Stimulated activated CD4-positive, alpha-beta T cell treated with anti-CD3 and anti-CD28 coated beads, Interleukin-4, amount 100 ng/mL, for 48 hours (primary cell): ENCODE measurements at places on chromosomes 2 and 18.

- DNase-seq, result no peak
These were observed 195.2 kb downstream of the GLI2 start for GRCh38 chr2:120930864-120931263.

DNA sequence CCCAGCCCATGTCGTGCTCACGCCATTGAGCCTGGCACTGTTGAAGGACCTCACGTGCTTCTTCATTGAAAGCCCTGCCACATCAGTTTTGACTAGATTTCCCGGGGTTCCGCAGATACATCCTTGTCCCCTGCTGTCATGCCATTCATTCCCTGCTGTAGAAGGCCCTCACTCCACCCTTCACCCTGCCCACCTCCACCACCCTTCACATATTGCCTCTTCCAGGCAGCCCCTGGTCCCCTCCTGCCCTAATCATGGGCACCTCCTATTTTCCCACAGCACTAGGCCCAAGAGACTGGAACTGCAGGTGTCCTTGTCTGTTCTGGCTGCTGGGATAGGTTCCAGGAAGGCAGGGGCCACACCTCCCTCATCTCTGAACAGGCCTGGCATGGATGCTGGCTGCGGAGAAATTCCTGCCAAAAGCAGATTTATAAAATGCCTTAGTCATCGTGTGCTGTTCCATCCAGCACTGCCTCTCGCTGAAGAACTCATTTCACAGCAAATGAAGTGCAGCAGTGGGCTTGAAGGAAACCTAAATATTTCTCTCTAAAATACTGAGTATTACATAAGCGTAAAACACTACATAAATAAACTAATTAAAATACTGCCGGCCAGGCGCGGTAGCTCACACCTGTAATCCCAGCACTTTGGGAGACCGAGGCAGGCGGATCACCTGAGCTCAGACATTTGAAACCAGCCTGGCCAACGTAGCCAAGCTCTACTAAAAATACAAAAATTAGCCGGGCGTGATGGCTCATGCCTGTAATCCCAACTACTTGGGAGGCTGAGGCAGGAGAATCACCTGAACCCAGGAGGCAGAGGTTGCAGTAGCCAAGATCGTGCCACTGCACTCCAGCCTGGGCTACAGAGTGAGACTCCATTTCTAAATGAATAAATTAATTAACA, 38.4 kb downstream of the EIF4E2 start:
- DNase-seq, result no peak

GRCh38 chr2:218867900-218868299, 8.3 kb downstream of the WNT6 start:
- no peak for DNase-seq

GRCh38 chr2:12347066-12347493, 369.7 kb upstream of the TRIB2 start:
- no peak for DNase-seq

DNA sequence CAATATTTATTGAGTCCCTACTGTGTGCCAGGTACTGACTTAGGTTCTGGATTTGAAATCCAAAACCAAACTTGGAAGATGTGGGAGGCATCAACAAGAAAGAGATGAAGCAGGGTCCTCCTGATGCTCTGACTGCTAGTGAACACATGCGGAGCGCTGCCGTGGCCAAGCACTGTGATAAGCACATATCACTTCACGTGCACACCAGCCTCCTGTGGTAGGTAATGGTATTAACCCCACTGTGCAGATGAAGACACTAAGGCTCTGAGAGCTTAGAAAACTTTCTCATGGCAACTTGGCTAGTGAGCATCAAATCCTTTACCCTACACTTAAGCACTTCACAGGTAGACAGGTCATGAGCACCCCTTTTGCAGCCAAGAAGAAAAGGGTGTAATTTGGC, 216.1 kb downstream of the HAUS1 start:
- DNase-seq, result no peak

DNA sequence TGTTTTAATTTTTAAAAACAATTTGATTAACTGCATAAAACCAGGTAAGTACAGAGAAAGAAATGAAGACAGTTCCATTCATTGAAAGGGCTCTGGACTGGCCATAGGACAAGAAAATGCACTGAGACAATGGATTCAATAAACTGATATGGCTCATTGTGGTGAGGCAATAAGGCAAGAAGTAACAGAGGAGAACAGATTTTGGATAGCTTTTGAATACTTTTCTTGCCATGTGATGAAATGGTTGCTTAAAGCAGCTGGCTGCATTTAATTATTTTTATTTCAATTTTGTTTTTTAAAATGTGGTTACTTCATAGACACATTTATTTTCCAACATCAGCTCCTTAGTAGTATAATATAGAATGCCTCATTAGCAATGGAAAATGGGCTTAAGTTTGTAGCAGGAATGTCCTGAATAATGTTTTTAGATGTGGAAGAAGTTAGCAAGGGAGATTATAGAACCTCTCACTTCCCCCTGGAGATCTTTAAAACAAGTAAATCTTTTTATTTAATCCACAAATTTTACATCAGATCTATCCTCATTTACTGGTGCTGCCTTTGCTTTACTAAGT, 646.9 kb upstream of the ZEB2 start:
- no peak for DNase-seq

- DNase-seq, result no peak
These were observed 25.3 kb downstream of the ZNF519 start for GRCh38 chr18:14106906-14107305.

DNA sequence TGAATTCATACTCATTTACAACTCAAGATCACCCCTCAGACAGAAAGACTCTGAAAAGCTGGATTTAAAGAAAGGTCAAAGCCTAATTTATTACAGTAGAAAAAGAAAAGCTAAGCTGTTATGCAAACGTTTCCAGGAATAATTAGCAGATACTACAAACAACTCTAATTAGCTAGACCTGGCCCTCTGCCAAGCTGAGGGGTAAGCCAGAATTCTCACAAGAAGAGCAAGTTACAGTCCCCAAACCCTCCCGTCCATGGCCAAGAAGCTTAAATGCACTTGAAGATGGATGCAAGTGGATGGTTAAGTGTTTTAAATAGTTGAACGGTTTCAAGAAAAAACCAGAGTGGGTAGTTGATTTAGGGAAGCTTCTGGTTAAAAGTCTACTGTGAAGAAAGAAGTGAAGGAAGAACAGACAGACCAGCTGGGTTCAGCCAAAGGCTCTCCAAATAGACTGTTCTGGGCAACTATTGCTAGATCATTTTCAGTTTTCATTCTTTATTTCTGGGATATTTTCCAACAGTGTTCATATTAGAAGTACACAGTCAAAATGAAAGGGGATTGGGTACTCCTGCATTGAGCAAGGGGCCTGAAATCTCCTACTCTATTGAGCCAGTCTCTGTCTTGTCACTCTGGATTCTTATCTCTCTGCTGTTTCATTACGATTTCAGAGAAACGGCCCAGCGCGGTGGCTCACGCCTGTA, 4.8 kb downstream of the LMAN2L start:
- DNase-seq, result no peak

GRCh38 chr2:171436307-171436706, 2.3 kb downstream of the DCAF17 start:
- DNase-seq, result no peak

DNA sequence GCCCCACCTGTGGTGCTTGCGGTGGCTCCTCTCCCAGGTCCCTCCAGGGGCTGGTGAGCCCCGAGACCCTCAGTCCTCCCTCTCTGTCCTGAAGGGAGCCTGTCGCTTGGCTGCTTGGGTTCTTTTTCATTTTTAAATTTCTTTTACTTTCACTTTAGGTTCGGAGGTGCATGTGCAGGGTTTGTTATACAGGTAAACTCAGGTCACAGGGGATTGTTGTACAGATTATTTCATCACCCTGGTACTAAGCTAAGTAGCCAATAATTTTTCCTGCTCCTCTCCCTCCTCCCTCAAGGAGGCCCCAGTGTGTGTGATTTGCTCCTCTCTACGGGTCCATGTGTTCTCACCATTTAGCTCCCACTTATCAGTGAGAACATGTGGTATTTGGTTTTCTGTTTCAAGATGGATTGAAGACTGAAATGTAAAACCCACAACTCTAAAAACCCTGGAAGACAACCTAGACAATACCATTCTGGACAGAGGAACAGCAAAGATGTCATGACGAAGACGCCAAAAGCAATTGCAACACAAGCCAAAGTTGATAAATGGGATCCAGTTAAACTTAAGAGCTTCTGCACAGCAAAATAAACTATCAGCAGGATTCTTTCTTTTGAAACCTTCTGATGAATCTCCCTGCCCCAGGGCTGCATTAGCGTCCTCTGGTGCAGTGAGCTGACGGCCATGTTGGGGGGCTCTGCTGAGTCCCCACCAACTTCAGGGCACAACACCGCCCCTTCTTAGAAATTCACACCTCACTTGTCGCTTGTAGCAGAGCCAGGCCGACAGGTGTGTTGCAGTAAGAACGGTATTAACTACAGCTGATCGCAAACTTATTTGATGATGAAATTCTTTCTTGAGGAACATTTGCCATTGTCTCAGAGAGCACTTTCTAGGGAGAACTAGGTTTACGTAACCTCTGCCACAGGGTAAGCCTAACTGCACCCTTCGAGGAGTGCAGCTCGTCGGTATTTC, 135.3 kb downstream of the ZNF236 start:
- DNase-seq, result no peak

DNA sequence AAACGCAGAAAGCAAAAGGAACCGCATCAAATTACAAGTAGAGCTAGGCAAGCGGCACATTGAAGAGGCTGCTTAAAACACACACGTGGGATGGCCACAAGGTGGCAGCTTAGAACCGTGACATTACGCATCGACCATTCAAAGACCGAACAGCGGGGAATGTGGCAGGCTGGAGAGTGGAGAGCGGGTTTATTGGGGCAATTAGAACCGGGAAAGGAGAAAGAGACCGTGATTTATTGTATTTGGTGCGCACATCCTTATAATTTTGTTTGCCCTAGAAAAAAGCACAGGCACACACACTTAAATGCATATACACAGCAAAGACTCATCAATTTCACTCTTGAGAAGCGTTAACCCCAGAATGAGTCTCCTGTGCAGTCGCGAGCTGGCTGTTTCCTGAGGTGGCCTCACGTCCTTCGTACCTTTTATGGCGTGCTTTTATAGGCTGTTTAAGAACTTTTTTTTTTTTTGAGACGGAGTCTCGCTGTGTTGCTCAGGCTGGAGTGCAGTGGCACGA, 31.7 kb upstream of the MEP1B start:
- peak; percentile 44 for DNase-seq

DNA sequence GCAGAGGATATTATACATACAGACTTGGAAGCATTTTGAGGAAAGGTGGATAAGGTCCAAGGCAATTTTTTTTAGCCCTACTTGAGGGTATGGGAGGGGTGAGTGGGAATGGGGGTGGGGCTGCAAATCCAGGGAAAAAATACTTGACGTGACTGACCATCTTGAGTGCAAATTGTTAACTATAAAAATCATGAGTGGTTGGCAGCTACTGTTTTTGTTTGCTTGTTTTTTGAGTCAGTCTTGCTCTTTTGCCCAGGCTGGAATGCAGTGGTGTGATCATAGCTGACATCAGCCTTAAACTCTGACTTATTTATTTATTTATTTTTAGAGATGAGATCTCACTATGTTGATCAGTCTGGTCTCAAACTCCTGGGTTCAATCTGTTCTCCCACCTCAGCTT, 458.8 kb downstream of the PIK3C3 start:
- DNase-seq, result no peak

- DNase-seq, result no peak
These were observed 37.4 kb downstream of the KLHL29 start for GRCh38 chr2:23422089-23423061.

DNA sequence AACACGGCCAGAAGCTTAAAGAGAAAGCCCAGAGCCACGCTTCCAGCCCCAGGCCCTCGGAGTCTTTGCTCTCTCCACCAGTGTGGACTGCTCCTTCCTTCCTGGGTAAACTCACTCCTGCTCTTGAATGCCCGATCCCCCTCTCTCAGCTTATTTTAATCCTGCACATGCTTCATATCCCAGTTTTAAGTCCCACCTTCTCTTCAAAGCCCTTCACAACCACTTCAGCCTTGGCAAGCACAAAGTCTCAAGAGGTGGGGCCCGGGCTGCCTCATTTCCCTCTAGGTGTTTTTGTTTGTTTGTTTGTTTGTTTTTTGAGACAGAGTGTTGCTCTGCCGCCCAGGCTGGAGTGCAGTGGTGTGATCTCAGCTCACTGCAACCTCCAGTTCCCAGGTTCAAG, 21.6 kb upstream of the CREG2 start:
- no peak for DNase-seq

DNA sequence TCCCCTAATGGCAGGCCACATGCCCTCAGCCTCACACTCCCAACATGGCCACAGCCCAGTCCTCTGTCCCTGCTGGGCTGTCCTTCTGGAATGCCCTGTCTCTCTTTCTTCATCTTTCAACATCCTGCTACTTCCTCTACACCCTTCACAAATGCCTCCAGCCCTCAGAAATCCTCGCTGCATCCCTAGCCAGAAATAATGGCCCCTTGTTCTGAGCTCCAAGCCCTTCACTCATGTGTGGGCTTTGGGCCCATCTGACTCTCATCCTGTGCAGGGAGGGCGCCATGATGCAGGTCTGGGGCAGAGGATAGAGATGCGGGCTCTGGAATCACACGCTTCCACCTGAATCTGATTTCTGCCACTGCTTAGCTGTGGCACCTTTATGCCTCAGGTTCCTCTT, 181.9 kb downstream of the TNS1 start:
- DNase-seq, result no peak

DNA sequence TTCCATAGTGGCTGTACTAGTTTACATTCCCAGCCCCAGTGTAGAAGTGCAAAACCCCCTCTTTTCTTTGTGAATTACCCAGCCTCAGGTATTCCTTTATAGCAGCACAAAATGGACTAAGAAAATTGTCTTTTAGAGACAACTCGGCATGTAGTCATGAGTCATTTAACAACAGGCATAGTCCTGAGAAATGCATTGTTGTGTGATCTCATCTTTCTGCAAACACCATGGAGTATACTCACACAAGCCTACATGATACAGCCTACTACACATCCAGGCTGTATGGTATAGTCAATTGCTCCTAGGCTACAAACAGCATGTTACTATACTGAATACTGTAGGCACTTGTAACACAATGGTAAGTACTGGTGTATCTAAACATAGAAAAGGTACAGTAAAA, 44.4 kb upstream of the MBP start:
- DNase-seq, result no peak

DNA sequence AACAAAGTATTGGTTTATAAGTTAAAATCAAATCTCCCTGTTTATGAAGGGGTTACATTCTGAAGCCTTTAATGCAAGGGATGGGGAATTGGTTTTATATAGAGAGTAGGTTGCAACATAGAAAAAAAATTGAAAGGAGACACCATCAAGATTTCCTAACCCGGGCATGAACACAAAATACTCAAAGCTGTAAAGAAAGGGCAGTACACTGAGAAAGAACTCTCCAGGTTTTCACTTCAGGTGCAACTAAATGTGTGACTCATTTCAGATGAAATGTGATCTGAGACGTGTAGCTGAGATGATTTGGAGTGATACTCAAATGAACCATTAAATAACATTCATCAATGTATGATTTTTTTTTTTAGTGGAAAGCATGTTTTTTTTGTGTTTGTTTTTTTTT, 43.6 kb downstream of the SANBR start:
- no peak for DNase-seq

DNA sequence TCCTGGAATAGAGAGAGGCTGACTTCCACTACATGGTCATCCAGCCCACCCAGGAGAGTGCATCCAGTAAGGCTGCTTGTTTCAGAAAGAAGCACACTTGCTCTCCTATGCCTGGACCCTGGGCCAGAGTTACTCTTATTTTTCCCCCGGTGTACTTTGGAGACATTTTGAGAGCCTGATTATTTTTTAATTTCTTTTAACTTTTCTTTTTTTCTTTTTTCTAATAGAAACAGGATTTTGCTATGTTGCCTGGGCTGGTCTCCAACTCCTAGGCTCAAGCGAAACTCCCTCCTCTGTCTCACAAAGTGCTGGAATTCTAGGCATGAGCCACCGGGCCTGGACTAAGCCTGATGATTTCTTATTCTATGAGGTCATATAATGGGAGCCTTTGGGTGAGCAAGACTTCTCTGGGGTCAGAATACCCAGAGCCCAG, 62.2 kb downstream of the RPL37A start:
- DNase-seq, result no peak
